Chondrocyte (in vitro differentiated cells): ENCODE measurements at places on chromosomes 4 and X. TPM values are rescaled to one million over a fixed set of nuclear protein-coding genes. Genes with fewer than 3 reads are reported as not detected.

Gene ZIC3
- total RNA-seq = not detected in 3 replicates

- DNase-seq = no peak
- H3K36me3 ChIP-seq = no peaks in the 10 kb centered on the region
- peak overlapping the region; percentile 99 for H3K27ac ChIP-seq
- H3K4me1 ChIP-seq = peaks cover 73% of the 10 kb centered on the region
- H3K4me3 ChIP-seq = peak overlapping the region; percentile 34
- H3K27me3 ChIP-seq = no peaks in the 10 kb centered on the region
Measured at GRCh38 chrX:134244043-134244442, 7.1 kb downstream of the CCDC160 start.

GRCh38 chr4:7121866-7122653, 54.2 kb upstream of the GRPEL1 start:
- H3K27me3 ChIP-seq = peaks cover 41% of the 10 kb centered on the region
- DNase-seq = no peak
- no peak overlapping the region for H3K27ac ChIP-seq
- H3K36me3 ChIP-seq = peaks cover 4% of the 10 kb centered on the region

GRCh38 chrX:27860337-27860736, 52.5 kb downstream of the MAGEB10 start:
- peaks cover 14% of the 10 kb centered on the region for H3K27me3 ChIP-seq
- no peaks in the 10 kb centered on the region for H3K36me3 ChIP-seq
- DNase-seq = no peak
- H3K27ac ChIP-seq = no peak overlapping the region
- no peak overlapping the region for H3K4me3 ChIP-seq

Gene SHROOM3
- total RNA-seq = 29.2 to 43.4 TPM (median 42.7 TPM) in 3 replicates

- peaks cover 24% of the 10 kb centered on the region for H3K36me3 ChIP-seq
- H3K27ac ChIP-seq = no peak overlapping the region
- H3K4me3 ChIP-seq = no peak overlapping the region
- no peaks in the 10 kb centered on the region for H3K27me3 ChIP-seq
- no peak for DNase-seq
Measured at GRCh38 chrX:71615954-71616353, 2.4 kb downstream of the CXCR3 start.

Gene PHOX2B
- not detected in 3 replicates for total RNA-seq

DNA sequence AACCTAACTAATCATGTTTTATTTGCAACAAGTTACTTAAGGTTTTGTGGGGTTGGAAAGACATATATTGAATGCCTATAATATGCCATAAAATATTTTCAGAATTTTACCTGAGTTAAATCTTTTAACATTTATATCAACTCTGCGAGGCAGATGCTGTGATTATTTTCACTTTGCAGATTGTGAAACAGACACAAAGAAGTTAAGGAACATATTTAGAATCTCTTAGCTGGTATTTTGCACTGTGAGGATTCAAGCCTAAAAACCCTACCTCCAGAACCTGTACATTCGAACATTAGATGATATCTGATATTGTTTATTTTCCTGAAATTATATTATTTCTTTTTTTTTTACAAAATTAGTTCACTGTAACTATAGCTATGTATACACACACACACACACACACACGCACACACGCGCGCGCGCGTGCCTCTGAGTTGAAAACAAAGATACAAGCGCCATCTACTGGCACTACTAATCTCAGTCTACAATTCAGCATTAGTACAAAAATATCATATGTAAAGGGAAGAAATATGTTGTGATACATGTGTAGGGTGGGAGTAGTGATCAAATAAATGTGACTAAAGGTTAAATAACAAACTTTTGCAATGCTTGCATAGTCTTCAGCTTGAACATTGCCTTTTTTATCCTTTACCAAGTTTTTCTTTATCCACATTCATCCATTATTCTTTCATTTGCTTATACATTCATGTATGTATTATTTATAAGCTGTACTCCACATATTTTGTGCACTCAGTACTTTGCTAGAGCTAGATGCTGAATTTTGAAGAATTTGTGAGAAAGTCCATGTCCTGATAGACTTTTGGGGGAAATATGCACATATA, 61.5 kb downstream of the ANXA10 start:
- DNase-seq = no peak
- no peaks in the 10 kb centered on the region for H3K36me3 ChIP-seq
- H3K27ac ChIP-seq = no peak overlapping the region
- H3K4me1 ChIP-seq = no peaks in the 10 kb centered on the region
- peaks cover 8% of the 10 kb centered on the region for H3K27me3 ChIP-seq

Gene ANXA5
- total RNA-seq = 585 to 828 TPM (median 589 TPM) in 3 replicates

GRCh38 chr4:61533140-61533539, 333.0 kb downstream of the ADGRL3 start:
- H3K4me1 ChIP-seq = peaks cover 5% of the 10 kb centered on the region
- no peaks in the 10 kb centered on the region for H3K36me3 ChIP-seq
- H3K27me3 ChIP-seq = no peaks in the 10 kb centered on the region
- no peak for DNase-seq
- no peak overlapping the region for H3K27ac ChIP-seq
